ENCODE measurements at places on chromosomes 1 and 21. TPM values are rescaled to one million over a fixed set of nuclear protein-coding genes. Genes with fewer than 3 reads are reported as not detected.

- ATAC-seq: no peak
Measured at GRCh38 chr1:183898001-183898396, 93.1 kb downstream of the RGL1 start.

DNA sequence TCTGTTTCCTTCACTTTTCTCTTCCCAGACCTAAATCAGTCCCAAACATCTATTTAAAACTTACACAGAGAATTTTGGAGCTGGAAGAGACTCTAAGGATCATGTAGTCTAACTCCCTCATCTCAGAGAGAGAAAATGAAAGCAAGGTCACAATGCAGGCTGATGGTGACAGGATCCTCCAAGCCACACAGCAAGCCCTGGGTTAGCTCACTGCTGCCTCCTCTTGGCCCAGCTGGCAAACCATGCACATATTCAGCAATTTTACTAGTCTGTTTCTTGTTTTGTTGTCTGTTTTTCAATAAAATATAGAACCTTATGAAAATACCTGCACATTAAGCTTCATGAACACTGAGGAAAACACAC, 27.7 kb upstream of the LY9 start:
- ATAC-seq: peak; percentile 81

DNA sequence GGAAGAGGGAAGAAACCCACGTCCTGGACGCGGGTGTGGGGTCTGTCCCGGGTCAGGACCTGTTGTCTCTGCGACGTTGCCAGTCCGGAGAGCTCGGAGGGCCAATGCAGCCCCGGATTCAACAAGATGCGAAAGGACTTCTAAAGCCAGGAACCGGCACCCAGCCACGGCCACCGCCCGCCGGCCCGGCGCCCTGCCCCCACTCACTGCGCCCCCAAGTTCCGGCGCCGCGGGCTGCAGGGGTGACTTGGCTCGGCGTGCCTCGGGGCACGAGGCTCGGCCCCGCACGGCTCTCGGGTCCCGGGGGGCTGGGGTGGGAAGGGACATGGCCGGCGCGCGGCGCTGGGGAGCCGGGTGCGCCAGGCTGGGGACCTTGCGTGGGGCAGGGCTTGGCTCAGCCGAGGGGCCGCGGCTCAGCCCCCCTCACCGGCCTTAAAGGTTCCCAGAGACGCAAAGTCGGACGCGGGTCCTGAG, 51.8 kb upstream of the H6PD start:
- ATAC-seq: peak; percentile 10

DNA sequence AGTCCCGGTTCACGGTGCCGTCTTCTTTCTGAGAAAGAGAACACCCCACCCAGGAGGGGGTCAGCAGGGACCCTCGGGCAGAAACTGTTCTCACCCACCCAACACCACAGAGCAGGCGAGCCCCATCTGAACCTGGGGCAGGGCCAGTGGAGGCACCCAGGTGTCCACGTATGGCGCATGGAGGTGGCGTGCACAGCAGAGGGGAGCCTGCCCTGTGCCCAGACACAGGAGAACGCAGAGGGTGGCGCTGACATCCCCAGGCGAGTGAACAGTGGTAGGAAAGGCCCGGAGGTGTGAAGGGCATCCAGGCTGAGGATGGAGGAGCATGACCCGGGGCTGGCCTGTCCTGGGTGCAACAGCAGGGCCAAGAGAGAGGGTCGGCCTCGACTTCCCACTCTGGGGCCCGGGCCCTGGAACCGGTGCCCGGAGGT, 91.1 kb downstream of the STUM start:
- ATAC-seq: no peak

GRCh38 chr21:33030633-33031032, 4.9 kb downstream of the OLIG2 start:
- ATAC-seq: no peak

- ATAC-seq: no peak
Measured at GRCh38 chr21:31397515-31397926, 53.5 kb upstream of the TIAM1 start.

DNA sequence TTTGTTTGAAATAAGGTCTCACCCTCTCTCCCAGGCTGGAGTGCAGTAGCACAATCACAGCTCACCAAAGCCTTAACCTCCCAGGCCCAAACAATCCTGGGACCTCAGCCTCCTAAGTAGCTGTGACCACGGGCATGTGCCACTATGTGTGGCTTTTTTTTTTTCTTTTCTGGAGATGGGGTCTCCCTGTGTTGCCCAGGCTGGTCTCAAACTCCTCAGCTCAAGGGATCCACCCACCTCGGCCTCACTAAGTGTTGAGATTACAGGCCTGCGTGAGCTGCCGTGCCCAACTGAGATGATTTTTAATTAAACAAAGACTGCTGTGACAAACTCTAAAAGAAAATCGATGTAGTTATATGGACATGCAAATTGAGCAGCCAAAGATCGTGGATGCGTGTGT, 768.4 kb upstream of the ADGRL2 start:
- no peak for ATAC-seq

DNA sequence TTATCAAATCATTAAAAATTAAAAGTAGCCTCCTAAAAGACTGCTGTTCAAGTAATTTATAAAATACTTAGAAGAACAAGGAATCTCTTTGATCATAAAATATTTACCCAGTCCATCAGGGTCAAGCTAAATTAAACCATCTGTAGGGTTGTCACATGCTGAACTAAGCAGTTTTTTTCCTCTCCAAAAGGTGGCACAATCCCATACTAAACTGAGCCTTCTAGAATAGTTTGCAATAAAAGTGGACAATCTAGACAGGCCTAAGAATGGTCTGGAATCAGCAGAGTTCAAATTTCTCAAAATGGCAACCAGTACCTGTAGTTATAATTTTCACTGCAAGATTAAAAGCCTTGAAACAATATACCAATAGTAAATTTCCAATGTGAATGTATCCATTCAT, 194.8 kb downstream of the EIF4G3 start:
- no peak for ATAC-seq

GRCh38 chr1:107831921-107832320, 133.1 kb downstream of the VAV3 start:
- ATAC-seq: no peak

GRCh38 chr1:217561446-217561845, 69.4 kb downstream of the GPATCH2 start:
- ATAC-seq: no peak

DNA sequence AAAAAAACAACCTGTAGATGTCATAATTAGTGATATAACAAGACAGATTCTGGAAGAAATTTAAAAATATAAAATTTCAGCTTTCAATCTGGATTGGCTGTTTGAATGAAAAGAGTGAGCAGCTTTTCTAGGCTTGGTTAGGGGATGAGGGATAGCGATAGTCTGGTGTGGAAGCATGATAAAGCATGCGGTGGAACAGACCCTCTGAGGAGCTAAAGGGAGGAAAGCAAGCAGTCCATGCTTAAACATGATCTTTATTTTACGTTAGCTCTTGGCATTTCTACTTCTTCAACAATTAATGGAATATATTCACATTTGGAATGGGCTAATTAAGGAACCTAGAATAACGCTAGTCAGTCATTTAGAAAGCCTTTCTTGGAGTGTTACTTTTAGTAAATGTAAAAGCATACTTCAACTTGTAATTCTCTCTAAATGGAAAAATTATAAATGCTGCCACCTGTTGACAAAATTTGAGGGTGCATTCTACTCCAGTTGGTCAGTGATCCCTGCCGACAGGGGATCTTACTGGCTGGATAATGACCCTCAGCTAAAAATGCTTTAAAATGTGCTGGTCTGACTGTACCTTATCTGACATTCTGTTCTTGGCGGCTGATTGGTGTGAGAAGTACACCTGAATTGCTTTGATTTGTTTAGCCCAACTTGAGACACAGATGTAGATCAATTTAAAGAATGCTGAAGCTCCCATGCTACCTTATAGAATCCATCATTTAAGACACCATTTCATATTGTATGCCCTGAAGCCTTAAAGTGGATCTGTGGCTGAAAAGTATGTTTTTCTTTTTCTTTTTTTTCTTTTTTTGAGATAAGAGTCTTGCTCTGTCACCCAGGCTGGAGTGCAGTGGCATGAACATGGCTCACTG, 61.2 kb downstream of the AK4 start:
- peak; percentile 23 for ATAC-seq

The C1orf94 gene
- not detected for total RNA-seq

The RNU1-1 gene
- total RNA-seq: 6,387 TPM

The FCRL1 gene
- 1.2 TPM for total RNA-seq

The TTLL7 gene
- 2.2 TPM for total RNA-seq

The CFHR5 gene
- not detected for total RNA-seq

The WNT9A gene
- 3.1 TPM for total RNA-seq

The C8B gene
- total RNA-seq: not detected

Data from esophagus mucosa (tissue), 1 donor.